ENCODE measurements at places on chromosomes 16 and 17. TPM values are rescaled to one million over a fixed set of nuclear protein-coding genes. Genes with fewer than 3 reads are reported as not detected.

DNA sequence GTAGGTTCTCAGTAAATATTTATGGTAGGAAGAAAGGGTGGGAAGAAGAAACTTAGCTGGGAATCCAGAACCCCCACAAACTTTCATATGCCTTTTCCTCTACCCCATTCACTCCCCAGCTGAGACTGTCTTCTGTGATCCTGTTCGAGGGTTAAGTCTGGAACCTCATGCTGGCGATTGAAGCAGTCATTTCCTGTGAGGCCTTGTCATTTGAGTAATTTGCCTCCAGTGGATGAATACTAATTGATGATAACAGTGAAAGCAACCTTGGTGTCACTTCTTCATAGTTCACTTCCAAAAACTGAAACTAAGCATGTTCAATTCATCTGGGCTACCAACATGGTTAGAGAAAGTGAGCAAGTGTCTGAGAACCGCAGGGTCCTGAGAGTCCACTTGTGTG is 401.2 kb downstream of the CDH13 start:
- H3K4me3 ChIP-seq = no peak overlapping the region
- no peak overlapping the region for H3K27ac ChIP-seq
- H3K36me3 ChIP-seq = no peaks in the 10 kb centered on the region
- no peaks in the 10 kb centered on the region for H3K4me1 ChIP-seq
- DNase-seq = no peak
- H3K27me3 ChIP-seq = no peaks in the 10 kb centered on the region

- H3K36me3 ChIP-seq = no peaks in the 10 kb centered on the region
- DNase-seq = no peak
- H3K4me3 ChIP-seq = no peak overlapping the region
- no peak overlapping the region for H3K27ac ChIP-seq
Measured at GRCh38 chr17:59498530-59499307, 66.7 kb upstream of the DHX40 start.

DNA sequence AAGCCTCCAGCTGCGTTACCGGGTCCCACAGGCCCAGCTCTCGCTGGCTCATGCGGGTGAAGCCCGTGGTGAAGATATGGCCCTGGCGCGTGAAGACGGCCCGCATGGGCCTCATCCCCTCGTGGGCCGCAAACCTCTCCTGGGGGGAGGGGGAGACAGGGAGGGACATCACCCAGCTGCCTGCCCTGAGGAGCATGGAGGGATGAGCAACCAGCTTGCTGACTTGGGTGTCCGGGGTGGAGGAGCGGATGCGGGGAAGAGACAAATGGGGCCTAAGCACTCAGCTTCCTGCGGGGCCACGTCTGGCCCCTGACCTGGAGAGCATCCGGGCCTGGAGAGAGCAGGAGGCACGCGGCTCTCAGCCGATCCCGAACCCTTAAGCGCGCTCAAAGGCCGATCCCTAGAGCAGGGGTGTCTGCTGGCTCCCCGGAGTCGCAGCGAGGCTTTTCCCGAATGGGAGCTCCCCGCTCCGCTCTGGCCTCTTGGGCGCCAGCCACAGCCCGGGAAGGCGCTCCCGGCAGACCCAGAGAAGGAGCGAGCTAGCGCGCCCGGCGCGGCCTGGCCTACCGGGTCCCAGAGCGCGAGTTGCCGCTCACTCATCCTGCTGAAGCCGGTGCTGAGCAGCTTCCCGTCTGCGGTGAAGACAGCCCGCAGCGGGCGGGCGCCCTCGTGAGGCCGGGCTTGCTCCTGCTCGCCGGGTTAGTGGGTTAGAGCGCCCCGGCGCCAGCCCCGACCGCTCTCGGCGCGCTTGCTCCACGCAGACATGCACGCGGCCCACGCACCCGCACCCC is 5.0 kb downstream of the CORO6 start:
- H3K36me3 ChIP-seq = peaks cover 2% of the 10 kb centered on the region
- DNase-seq = peak; percentile 89
- no peaks in the 10 kb centered on the region for H3K27me3 ChIP-seq
- peak overlapping the region; percentile 81 for H3K27ac ChIP-seq
- H3K4me3 ChIP-seq = peak overlapping the region; percentile 81

DNA sequence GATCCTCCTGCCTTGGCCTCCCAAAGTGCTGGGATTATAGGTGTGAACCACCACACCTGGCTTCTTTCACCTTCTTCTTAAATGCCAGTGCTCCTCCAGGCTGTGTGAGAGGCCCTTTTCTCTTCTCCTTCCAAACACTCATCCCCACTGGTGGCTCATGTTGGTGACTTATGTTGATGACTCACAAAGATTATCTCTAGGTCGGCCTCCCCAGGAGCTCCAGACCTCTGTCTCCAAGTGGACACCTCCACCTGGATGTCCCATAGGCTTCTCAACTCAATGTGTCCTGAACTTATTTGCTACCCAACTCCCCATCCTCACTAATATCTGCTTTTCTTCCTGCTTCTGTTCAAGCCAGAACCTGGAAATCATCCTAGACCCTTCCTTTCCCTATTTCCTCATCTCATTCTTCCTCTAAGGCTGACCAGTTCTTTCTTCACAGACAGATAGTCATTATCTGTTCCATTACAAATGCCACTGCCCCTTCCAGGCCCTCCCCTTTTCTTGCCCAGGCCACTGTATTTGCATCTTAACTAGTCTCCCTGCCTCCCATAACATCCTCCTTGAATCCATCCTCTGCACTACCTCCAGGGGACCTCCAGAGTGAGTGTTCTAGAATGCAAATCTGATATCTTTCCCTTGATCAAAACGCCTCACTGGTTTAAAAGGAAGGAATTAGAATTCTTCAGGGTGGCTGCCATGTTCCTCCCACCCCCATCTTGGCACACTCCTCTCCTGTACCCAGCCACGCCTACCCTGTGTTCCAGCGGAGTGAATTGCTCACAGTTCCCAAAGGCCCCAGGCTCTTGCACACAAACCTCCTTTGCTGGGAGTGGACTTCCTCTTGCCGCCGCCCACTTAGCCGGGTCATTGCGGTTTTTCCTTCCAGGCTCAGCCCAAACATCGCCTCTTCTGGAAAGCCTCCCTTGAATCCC is 34.8 kb upstream of the FBXO47 start:
- no peak for DNase-seq
- H3K4me3 ChIP-seq = no peak overlapping the region
- no peaks in the 10 kb centered on the region for H3K27me3 ChIP-seq
- peaks cover 6% of the 10 kb centered on the region for H3K36me3 ChIP-seq
- no peak overlapping the region for H3K27ac ChIP-seq

DNA sequence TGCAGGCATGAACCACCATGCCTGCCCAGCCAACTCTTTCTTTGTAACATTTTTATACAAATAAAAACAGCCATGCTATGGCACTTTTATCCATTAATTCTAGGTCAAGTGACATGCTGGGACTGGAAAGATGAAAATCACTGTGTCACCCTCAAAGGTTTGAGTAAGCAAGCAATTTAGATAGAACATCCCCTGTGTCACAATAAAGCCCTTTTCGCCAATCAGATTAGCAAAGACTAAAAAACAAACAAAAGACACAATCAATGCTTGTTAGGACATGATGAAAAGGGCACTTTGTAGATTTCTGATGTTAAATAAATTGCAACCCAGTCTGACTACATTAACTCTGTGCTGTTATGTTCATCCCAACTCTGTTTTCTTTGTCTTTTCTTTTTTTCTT is 26.4 kb downstream of the CHP2 start:
- no peak for DNase-seq
- no peaks in the 10 kb centered on the region for H3K36me3 ChIP-seq
- no peak overlapping the region for H3K4me3 ChIP-seq
- peaks cover 32% of the 10 kb centered on the region for H3K27me3 ChIP-seq
- no peak overlapping the region for H3K27ac ChIP-seq
- H3K4me1 ChIP-seq = no peaks in the 10 kb centered on the region

DNA sequence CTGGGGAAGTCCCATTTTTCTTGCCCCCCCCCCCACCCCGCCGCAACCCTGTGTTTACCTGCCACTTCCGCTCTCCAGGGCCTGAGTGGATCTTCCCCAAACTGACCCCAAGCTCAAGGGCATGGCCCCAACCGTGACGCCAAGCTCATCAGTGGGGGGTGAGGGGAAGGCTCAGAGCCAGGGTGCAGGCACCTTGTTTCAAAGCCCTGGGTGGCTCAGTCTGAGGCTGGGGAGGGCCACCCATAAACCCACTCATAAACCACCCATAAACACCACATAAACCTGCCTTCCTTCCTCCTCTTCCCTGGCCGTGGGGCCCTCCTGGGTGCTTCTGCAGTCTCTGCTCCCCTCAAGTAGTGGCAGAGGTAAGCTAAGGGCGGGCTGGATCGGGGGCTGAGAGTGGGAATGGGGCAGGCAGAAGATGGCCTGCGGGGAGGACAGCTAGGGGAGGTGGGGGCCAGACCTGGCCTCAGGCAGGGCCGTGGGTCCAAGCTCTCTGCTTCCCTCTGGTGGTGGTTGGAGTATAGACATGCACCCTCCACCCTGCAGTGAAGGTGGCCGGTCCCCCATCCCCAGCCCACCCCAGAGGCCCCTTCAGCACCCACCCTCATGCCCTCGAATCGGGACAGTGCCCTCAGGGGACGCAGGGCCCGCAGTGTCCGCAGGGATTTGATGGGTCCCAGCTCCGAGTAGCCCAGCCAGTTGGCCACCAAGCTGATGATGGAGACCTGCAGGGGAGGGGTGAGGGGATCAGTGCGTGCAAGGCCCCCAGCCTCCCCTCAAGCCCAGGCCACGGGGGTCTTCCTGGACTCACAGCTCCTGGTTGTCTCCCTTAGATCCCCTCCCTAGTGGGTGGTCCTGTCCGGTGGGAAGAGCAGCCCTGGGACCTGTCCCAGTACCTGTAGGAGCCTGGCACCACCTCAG is 14.6 kb upstream of the CD79B start:
- H3K27ac ChIP-seq = peak overlapping the region; percentile 83
- no peaks in the 10 kb centered on the region for H3K27me3 ChIP-seq
- peak overlapping the region; percentile 57 for H3K4me3 ChIP-seq
- DNase-seq = peak; percentile 66

GRCh38 chr17:3536716-3537115 is 20.9 kb downstream of the TRPV3 start:
- H3K27ac ChIP-seq = no peak overlapping the region
- DNase-seq = no peak
- no peaks in the 10 kb centered on the region for H3K4me1 ChIP-seq
- H3K27me3 ChIP-seq = peaks cover 12% of the 10 kb centered on the region
- H3K36me3 ChIP-seq = no peaks in the 10 kb centered on the region

DNA sequence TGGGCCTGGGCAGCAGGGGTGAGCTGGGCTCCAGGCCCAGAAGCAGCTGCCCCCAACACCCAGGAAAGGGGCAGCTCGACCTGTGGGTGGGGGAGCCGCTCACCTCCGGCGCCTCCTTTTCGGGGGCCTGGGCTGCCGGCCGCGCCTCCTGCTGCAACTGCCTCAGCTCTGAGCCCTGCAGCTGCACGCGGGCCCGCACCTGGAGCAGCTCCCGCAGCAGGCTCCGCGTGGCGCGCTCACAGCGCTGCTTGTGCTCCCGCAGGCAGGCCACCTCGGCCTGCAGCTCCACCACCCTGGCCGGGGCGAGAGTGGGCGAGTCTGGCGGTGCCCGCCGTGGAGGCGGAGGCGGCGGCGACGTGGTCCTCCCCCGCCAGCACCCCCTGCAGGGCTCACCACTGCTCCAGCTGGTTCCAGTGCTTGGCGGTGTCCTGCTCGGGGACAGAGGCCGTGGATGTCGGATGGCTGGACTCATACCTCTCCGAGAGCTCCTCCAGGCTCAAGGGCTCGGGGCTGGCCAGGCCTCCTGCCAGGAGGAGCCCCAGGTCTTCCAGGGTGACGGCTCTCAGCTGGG is 868 bp downstream of the CCDC154 start:
- no peak overlapping the region for H3K4me3 ChIP-seq
- H3K27me3 ChIP-seq = no peaks in the 10 kb centered on the region
- no peaks in the 10 kb centered on the region for H3K4me1 ChIP-seq
- DNase-seq = no peak
- no peak overlapping the region for H3K27ac ChIP-seq

- H3K27ac ChIP-seq = peak overlapping the region; percentile 25
- H3K4me3 ChIP-seq = no peak overlapping the region
- no peaks in the 10 kb centered on the region for H3K27me3 ChIP-seq
- DNase-seq = peak; percentile 38
Measured at GRCh38 chr17:31499771-31500554, 108.5 kb downstream of the RAB11FIP4 start.

- peaks cover 10% of the 10 kb centered on the region for H3K4me1 ChIP-seq
- H3K36me3 ChIP-seq = peaks cover 5% of the 10 kb centered on the region
- no peak overlapping the region for H3K4me3 ChIP-seq
- no peak for DNase-seq
- H3K27ac ChIP-seq = no peak overlapping the region
Measured at GRCh38 chr17:74219576-74220133, 6.3 kb downstream of the TTYH2 start.

GRCh38 chr16:88769617-88770460 is 15.2 kb downstream of the PIEZO1 start:
- peaks cover 29% of the 10 kb centered on the region for H3K4me1 ChIP-seq
- H3K27ac ChIP-seq = no peak overlapping the region
- no peaks in the 10 kb centered on the region for H3K27me3 ChIP-seq
- H3K36me3 ChIP-seq = no peaks in the 10 kb centered on the region
- no peak overlapping the region for H3K4me3 ChIP-seq

GRCh38 chr16:72173997-72174396 is 2.0 kb upstream of the PMFBP1 start:
- H3K4me3 ChIP-seq = no peak overlapping the region
- H3K27ac ChIP-seq = peak overlapping the region; percentile 16
- H3K36me3 ChIP-seq = no peaks in the 10 kb centered on the region

DNA sequence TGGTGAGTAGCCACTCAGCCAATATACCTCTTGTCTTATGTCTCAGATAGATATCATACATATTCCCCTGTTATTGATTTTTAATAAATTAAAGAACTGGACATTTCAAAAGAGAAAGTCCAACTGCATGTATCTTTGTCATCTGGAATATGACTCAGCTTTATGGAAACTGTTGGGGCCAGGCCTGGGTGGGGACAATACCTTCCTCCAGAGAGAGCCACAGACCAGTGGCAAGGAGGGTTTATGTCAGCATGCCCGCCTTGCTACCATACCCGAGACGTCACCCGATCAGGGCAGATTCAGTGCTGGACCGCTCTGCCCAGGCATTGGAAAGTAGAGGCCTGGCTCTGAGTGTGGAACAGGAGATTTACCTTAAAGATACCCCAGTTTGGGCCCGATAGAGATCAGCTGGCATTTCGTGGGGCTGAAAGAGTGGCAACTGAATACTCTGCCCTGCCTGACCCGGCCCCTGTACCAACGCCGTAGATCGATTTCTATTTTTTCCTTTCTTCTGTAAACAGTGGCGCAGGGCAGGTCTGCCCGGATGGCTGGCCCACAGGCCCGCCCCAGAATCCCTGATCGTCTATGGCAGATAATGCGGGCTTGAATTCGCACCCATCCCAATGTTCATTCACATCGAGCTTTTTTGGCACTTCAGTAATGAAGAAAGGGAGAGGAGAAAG is 158.6 kb downstream of the SALL1 start:
- no peak for DNase-seq
- no peak overlapping the region for H3K4me3 ChIP-seq
- H3K4me1 ChIP-seq = no peaks in the 10 kb centered on the region
- H3K27ac ChIP-seq = no peak overlapping the region

The CSH2 gene
- total RNA-seq = not detected

The NPIPA3 gene
- not detected for total RNA-seq

The TNP2 gene
- total RNA-seq = not detected

The TNFRSF17 gene
- total RNA-seq = not detected

The KCNH6 gene
- not detected for total RNA-seq

The CAPNS2 gene
- total RNA-seq = not detected

The DLX4 gene
- 0.70 TPM for total RNA-seq

The P2RX5 gene
- 38.7 TPM for total RNA-seq

Measured in activated naive CD8-positive, alpha-beta T cell treated with anti-CD3 and anti-CD28 coated beads for 36 hours (primary cell).